Epithelial cell of alveolus of lung (primary cell): ENCODE measurements at places on chromosomes 2 and 18. TPM values are rescaled to one million over a fixed set of nuclear protein-coding genes. Genes with fewer than 3 reads are reported as not detected.

The LCT gene
- under 0.01 and 0.08 TPM in 2 replicates for total RNA-seq

The ZNF521 gene
- 15.4 and 36.2 TPM in 2 replicates for total RNA-seq

The CHRNA1 gene
- 4.1 and 5.7 TPM in 2 replicates for total RNA-seq

The IL36G gene
- total RNA-seq: not detected in 2 replicates

The ARHGEF33 gene
- under 0.01 and 1.4 TPM in 2 replicates for total RNA-seq

The BUB1 gene
- 11.1 and 31.0 TPM in 2 replicates for total RNA-seq

The CTAGE1 gene
- 0.13 TPM in 1 of 2 replicates, not detected in the other for total RNA-seq

The RSAD2 gene
- 1.4 TPM in 1 of 2 replicates, not detected in the other for total RNA-seq

The RAB3GAP1 gene
- total RNA-seq: 24.8 and 33.6 TPM in 2 replicates
